CD8-positive, alpha-beta memory T cell (primary cell): ENCODE measurements at places on chromosomes 12 and 14. TPM values are rescaled to one million over a fixed set of nuclear protein-coding genes. Genes with fewer than 3 reads are reported as not detected.

- no peaks in the 10 kb centered on the region for H3K27me3 ChIP-seq
- no peak overlapping the region for H3K4me3 ChIP-seq
- H3K36me3 ChIP-seq: no peaks in the 10 kb centered on the region
- DNase-seq: no peak
- no peaks in the 10 kb centered on the region for H3K4me1 ChIP-seq
Measured at GRCh38 chr12:24770821-24771220, 178.1 kb downstream of the BCAT1 start.

GRCh38 chr14:52834440-52834842, 43.0 kb upstream of the GNPNAT1 start:
- no peaks in the 10 kb centered on the region for H3K36me3 ChIP-seq
- H3K27ac ChIP-seq: no peak overlapping the region
- H3K27me3 ChIP-seq: no peaks in the 10 kb centered on the region
- no peak for DNase-seq
- H3K4me3 ChIP-seq: no peak overlapping the region

DNA sequence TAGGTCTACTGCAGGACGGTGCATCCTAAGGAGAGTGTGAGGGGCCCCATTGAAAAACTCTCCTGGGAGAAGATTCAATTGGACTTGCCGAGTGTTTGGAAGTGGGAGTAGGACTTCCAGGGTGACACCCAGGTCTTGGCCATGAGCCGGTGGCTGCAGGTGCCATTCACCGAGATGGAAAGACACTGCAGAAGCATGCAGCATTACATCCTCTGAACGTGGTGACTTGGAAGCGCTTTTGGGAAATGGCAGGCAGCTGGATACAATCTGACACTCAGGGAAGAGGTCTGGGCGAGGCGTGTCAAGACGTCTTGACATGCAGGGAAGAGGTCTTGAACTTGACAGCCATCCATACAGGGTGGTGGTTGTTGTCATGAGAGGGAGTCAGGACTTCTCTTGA, 126.9 kb downstream of the PAPOLA start:
- no peaks in the 10 kb centered on the region for H3K4me1 ChIP-seq
- H3K27me3 ChIP-seq: no peaks in the 10 kb centered on the region
- no peak for DNase-seq
- no peak overlapping the region for H3K4me3 ChIP-seq
- H3K27ac ChIP-seq: no peak overlapping the region
- H3K36me3 ChIP-seq: no peaks in the 10 kb centered on the region

GRCh38 chr14:75705014-75705413, 44.0 kb downstream of the TTLL5 start:
- H3K4me3 ChIP-seq: no peak overlapping the region
- no peak for DNase-seq
- no peaks in the 10 kb centered on the region for H3K27me3 ChIP-seq

GRCh38 chr14:37791384-37792036, 196.1 kb downstream of the TTC6 start:
- H3K27me3 ChIP-seq: no peaks in the 10 kb centered on the region
- no peak for DNase-seq
- no peak overlapping the region for H3K4me3 ChIP-seq
- no peaks in the 10 kb centered on the region for H3K36me3 ChIP-seq

GRCh38 chr12:11920231-11920630, 150.5 kb upstream of the BCL2L14 start:
- no peaks in the 10 kb centered on the region for H3K27me3 ChIP-seq
- no peak for DNase-seq
- H3K36me3 ChIP-seq: no peaks in the 10 kb centered on the region
- no peaks in the 10 kb centered on the region for H3K4me1 ChIP-seq
- no peak overlapping the region for H3K27ac ChIP-seq
- H3K4me3 ChIP-seq: no peak overlapping the region

DNA sequence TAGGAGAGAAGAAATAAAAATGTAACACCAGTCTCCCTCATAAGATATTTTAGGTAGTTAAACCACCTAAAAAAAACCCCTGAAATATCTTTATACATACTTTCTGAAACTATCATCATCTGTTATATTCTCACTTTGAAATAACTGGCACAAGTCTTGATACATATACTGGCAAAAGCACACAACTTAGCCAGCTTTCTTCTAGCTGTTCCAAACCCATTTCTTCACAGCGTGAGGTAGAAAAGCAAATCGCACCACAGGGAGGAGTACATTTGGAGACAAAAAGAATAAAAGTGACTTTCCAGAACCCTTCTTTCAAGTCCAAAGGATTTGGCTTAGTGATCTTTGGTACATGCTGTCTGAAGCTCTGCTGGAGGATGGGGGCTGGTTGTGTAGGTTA, 78.5 kb downstream of the RERG start:
- H3K27ac ChIP-seq: no peak overlapping the region
- no peaks in the 10 kb centered on the region for H3K36me3 ChIP-seq
- no peak for DNase-seq
- no peaks in the 10 kb centered on the region for H3K4me1 ChIP-seq

DNA sequence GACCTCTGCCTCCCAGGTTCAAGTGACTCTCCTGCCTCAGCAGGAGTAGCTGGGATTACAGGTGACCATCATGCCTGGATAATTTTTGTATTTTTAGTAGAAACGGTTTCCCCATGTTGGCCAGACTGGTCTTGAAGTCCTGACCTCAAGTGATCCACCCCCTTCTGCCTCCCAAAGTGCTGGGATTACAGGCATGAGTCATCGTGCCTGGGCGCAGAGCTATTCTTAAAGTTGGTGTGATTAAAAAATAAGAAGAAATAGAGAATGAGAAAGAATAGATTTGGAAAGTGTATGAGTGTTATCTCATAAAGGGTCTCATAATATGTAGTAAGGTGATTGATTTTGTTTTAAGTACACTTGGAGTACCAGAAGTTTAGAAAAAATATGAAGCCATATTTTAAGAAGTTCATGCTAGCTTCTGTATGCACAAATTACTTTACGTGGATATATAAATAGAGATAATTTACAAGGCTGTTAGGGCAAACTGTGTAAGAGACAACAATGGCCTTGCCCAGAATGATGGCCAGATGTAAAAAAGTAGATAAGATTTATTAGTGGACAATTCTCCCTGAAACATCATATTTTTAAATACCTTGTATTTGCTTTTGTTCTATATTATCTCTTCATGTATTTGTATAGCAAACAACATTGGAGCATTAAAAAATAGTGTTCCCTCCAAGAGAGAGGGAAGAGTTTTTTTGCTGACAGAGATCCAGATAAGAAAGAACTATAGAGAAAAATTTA, 1108.5 kb downstream of the SLC16A7 start:
- no peak for DNase-seq
- no peak overlapping the region for H3K4me3 ChIP-seq
- H3K27me3 ChIP-seq: no peaks in the 10 kb centered on the region
- no peaks in the 10 kb centered on the region for H3K36me3 ChIP-seq
- H3K4me1 ChIP-seq: no peaks in the 10 kb centered on the region
- H3K27ac ChIP-seq: no peak overlapping the region

DNA sequence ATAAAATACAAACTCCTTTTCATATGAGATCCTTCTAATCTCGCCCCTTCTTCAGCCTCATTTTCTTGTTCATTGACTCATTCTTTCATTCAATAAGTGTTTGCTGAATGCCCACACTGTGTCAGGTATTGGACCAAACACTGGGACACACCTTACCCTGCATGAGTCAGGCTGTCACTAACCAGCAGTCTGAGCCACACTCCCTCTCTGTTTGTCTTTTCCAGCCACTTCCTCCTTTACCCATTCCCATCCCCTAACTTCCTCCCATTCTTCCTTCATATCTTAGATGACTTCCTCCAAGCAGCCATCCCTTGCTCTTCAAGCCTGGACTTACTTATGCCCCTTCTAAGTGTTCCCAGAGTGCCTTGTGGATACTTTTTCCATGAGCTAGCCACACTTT, 27.0 kb upstream of the HIF1A start:
- no peak overlapping the region for H3K4me3 ChIP-seq
- no peaks in the 10 kb centered on the region for H3K36me3 ChIP-seq
- no peak for DNase-seq
- no peak overlapping the region for H3K27ac ChIP-seq
- H3K4me1 ChIP-seq: peaks cover 81% of the 10 kb centered on the region
- H3K27me3 ChIP-seq: no peaks in the 10 kb centered on the region

Gene KLRK1
- 161 TPM for total RNA-seq

Gene COL2A1
- total RNA-seq: not detected

Gene IKBIP
- 29.4 TPM for total RNA-seq

Gene ATF7
- 27.6 TPM for total RNA-seq

Gene CACNA2D4
- total RNA-seq: 5.7 TPM

Gene TMX1
- 51.8 TPM for total RNA-seq

Gene LTBP2
- total RNA-seq: 0.42 TPM

Gene CLEC9A
- not detected for total RNA-seq

Gene MYG1
- total RNA-seq: 81.1 TPM

Gene ERBB3
- total RNA-seq: 1.7 TPM

Gene GNB3
- 0.48 TPM for total RNA-seq
